Activated CD4-positive, alpha-beta T cell treated with anti-CD3 and anti-CD28 coated beads for 4 hours (primary cell): ENCODE measurements at places on chromosomes 6 and 20.

DNA sequence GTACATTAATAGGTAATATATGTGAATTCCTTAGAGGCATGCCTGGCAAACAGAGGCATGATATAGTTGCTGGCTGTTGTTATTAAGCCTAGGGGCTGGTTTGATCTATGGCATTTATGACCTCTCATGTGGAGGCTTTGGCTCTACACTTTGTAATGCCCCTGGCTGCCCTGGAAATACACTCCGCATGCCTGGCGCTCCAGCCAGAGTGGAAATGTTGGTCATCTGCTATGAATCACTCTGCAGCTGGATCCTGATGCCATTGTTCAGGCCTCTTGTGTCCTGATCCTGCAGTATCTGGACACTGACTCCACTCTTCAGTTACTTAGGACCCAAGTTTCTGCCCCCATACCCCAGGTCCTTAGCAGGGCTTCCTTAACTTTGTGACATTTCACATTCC lies 200.5 kb upstream of the PCSK2 start:
- no peak for DNase-seq

DNA sequence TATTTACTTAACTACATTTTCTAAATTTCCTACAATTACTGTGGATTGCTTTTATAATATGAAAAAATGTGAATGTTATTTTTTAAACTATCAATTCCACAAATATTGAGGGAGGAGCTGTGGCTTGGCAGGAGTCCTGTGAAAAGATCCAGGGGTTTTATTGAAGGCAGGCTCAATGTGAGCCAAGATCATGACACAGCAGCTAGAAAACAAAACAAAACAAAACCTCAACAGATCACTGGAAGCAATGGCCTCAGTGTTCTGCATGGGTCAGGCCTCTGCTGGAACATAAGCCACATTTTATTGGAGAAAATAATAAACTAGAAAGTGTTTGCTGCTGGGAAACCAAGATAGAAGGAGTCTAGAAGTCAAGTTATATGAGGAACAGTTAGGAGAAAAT lies 19.4 kb upstream of the RCAN2 start:
- no peak for DNase-seq

GRCh38 chr6:22372922-22373321 lies 76.1 kb upstream of the PRL start:
- no peak for DNase-seq

GRCh38 chr20:62234339-62234738 lies 4.0 kb upstream of the OSBPL2 start:
- no peak for DNase-seq

DNA sequence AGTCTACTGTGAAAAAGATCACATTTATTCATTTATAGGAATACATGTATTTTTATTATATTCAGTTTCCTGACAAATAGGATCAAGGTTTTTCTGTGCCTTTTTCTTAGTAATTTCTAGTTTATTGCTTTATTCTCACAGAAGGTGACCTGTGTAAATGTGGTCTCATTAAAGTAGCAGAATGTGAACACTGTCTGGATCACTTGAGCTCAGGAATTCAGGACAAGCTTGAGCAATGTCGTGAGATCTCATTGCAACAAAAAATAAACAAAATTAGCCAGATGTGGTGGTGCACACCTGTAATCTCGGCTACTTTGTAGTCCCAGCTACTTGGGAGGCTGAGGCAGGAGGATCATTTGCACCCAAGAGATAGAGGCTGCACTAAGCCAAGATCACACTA lies 516.7 kb downstream of the CDKAL1 start:
- DNase-seq = no peak

- DNase-seq = no peak
Observed at GRCh38 chr6:35031611-35032529, 109.3 kb downstream of the TCP11 start.

- no peak for DNase-seq
Observed at GRCh38 chr6:39225543-39225942, 3.7 kb downstream of the KCNK5 start.

DNA sequence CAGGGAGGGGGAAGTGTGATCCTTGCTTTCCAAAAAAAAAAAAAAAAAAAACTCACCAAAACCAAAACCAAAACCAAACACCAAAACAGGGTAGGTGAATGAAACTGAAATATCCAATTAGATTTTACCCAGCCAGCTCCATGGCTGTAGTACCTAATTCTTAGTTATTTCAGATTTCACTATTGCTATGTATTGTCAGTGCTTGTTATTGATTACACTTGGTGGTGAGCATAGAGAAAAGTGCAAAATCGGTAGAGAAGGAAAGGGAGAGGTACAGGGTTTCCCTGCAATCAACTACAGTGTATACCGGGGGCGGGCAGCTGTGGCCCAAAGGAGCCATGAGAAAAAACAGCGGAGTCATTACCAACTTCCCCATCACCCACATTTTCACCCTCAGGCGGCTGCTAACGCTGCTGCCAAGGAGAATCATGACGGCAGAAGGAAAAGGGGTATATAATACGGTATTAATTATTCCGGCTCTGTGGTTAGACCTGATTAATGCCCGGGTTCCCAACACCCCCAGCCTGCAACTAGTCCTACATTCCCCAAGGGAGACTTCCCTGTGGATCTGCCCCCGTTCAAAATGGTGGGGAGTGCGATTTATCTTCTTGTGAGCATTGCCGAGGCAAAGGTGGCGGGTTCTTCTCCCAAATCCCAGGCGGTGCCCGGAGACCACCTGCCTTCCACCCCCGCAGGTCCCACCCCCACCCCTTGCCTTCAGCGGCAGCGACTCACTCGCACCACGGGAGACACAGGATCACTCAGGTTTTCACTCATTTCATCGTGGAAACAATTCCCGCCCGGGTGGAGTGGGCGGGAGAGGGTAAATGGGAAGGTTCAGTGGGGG lies at the start of gene C6orf62:
TSS of gene C6orf62 (minus strand) at position 30 of the 847 bp plus-strand sequence. CDS start 486 bp downstream, outside the sequence.
- DNase-seq = peak; percentile 39

DNA sequence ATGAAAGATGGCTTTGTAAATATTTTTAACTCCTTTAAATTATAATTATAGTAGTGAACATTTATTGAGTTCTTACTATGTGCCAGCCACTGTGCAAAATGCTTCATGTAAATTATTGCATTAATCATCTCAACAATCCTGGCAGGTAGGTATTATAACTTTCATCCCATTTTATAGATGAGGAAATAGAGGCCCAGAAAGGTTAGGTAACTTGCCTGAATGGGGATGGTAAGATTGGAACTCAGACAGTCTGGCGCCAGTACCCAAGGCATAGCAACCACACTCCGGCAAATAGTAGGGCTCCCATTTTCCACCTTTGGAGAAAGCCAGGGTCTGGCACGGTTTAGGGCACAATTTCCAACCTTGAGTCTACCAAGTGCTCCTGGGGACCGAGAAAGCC lies 129.8 kb downstream of the VEGFA start:
- DNase-seq = no peak
